ENCODE measurements at places on chromosomes 2 and 18.

- DNase-seq = no peak
Measured at GRCh38 chr2:240810621-240811020, 9.4 kb downstream of the KIF1A start.

DNA sequence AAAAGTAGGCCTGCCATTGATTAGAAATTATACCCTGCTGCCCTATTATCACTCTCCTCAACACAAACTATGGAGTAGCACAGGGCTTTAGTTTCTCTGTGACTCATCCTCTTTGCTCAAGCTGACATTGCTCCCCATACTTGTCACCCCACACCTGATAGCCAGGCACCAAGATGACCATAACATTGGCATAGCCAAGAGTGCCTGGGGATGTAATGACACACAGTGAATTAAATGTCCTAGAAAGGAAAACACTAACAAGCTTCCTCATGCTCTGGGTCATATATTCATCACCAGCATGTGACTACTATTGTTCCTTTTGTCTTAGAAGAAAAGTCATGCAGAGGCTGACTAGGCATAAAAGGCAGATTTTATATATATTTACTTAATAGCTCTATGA, 137.8 kb upstream of the RND3 start:
- no peak for DNase-seq

- no peak for DNase-seq
Measured at GRCh38 chr2:51781691-51782090, 749.8 kb upstream of the NRXN1 start.

DNA sequence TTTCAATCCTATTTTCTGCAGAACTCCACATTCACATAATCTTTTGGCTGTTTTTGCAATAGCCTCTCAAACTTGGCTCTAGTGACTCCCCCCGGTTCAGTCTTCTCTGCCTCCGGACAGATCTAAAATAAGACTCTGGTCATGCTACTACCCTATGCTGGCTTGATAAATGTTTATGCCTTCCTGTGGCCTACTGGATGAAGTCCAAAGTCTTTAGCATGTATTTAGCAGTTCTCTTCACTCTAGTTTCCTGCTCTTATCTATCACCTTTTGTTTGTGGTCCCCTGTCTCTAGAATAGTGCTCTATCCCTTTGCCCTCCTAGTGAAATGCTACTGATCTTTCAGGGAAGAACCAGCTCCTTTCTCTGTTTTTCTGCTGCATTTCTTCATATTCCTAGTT, 14.4 kb downstream of the ADCYAP1 start:
- DNase-seq = no peak

- no peak for DNase-seq
Measured at GRCh38 chr2:39666491-39667101, 879 bp downstream of the TMEM178A start.

DNA sequence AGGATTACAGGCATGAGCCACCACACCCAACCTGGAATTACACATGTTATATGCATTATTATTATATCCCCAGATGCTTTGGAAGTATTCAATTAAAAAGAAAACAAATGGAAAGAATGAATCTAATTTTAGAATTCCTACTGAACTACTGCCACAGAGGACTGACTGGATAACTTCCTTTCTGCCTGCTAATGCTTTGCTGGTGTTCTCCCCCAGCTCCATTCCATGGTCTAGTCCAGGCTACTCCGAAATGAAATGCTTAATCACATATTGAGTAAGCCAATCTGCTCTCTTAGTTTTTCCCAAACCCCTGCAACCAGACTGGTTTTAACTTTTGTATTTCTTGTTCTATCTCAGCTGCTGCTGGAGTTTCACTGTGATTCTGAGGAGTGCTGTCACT, 519.1 kb downstream of the SOX11 start:
- DNase-seq = no peak

DNA sequence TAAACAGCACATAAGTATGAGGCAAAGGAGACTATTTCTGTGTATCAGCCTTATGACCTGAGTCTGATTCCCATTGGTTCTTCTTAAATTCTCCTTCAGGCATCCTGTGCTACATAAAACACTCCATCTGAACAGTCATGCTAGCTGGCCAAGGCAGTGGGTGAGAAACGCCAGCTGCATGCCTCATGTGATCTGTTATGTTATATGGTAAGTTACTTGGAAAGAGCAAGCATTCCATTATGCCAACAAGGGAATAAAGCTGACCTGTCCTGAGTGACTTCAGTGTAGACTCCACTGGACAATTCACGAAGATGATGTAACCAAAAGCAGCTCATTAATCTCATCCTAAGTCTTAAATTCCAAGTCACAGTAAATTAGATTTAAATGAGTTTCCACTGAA, 216.5 kb upstream of the FN1 start:
- DNase-seq = no peak

DNA sequence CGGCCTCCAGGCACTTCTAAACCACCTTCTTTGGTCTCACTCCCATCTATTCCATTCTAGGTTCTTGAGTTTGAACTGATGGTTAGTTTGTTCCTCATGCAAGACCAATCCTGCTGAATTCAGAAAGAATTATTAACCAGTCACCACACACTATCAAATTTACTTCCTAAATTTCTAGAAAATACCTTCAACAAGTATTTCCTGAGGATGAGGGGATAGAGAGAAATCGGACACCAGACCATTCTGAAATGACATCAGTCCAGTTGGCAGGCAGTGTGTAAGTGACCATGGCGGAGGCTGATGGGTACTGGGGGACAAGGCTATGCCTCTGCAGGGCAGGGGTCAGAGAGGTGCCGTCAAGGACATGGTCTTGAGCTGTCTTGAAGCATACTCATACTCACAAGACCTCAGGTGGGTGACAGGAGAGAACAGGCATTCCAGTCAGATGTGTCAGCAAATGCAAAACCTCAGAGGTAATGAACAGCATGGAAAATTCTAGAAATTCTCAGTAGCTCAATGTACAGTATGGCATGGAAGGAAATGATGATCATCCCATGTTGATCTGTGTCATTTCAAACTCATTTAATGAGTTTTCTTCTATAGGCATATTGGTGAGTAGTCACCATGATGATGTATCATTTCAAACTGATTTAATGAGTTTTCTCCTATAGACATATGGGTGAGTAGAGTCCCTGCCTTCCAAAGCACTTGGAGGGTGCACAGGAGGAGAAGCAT, 119.6 kb downstream of the DDX1 start:
- DNase-seq = no peak

GRCh38 chr2:49830846-49831245, 676.5 kb upstream of the FSHR start:
- DNase-seq = no peak
